ENCODE measurements at places on chromosomes 3 and 15.

DNA sequence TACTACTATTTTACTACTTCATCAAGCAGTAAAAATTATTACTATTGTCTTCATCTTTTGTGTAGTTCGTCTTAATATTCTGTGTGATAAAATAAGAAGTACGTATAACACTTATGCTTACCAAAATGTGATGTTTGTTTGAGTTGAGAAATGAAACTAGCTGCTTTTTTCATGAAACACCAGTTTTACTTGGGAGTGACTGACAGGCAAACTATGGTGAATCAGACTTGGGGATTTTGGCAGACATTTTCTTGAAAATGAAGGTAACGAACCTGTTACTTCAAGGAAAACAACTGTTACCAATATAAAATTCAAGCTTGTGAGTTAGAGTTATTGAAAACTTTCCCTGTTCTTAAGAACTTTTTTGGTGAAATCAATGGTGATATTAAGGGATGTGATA lies 10.3 kb downstream of the U2SURP start:
- DNase-seq = no peak

- no peak for DNase-seq
Measured at GRCh38 chr3:38561746-38562466, 65.8 kb downstream of the EXOG start.

DNA sequence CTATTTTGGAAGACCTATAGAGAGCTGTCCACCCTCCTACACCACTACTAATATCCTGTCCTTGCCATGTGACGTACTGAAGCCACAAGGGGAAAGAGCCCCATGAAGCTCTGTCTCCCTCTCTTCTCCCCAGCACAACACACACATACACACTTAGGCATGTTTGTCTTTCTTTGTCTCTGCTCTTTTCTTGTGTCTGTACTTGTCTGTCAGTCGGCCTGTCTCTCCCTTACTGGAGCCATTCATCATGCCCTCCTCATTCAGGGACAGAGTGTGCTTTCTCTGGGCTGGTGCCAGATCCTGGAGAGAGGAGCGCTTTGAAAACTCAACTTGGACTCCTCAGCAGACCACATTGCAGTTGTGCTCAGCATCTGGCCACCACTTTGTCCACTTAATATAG lies 47.6 kb downstream of the PSMD6 start:
- no peak for DNase-seq

DNA sequence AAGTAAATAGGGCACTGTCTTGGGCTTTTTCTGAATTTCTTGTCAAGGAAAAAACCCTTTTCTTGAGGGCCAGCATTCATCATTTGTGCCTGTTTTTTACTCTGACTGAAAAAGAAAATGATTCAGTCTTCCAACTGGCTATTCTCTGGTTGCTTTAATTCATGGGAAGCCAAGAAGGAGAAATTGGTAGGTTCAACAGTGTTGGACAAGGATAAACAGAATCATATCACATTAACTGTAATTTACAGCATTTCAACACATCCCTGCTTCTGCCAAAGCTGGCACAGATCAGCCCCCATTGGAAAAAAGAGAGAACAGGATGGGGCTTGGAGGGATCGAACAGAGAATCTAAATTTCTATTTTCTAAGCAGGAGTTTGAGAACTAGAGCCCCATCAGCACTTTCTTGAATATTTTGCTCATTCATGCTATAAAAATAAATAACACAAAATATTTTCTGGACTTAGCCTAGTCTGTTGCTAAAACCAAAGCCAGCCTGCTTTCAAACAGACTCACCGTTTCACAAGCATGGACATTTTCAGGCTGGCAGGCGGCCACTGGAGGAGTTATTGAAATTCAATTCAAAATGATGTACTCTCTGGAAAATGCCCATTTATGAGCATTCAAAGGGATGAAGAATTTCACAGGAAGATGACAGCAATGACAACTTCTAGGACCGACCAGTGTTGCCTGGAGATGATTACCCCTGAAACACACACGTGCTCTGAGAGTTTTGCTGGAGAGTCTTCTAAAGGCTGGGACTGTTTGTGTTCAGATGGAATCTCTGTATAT lies 181.2 kb downstream of the WNT5A start:
- no peak for DNase-seq

DNA sequence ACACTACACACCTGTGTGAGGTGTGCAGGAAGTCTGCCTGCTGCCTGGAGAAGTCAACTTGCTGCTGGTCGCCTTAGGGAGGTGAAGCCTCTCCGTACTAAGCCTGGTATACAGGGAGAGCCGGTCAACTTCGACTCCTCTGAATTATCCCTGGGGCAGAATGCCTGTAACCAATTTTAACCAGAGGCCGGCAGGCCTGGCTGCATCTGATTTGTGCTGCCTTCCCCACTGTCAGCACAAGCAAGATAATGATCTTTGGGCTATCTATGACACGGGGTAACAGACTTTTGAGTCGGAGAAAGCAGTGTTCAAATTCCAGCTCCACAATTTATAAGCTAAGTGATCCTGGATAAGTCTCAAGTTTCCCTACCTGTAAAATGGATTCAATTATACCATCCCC lies 42.3 kb downstream of the MAGEF1 start:
- DNase-seq = no peak
